ENCODE measurements at places on chromosomes 12 and 14.

GRCh38 chr12:46071335-46071734 is 81.0 kb upstream of the SCAF11 start:
- DNase-seq: no peak

GRCh38 chr14:72278316-72278715 is 346.1 kb downstream of the RGS6 start:
- DNase-seq: no peak

DNA sequence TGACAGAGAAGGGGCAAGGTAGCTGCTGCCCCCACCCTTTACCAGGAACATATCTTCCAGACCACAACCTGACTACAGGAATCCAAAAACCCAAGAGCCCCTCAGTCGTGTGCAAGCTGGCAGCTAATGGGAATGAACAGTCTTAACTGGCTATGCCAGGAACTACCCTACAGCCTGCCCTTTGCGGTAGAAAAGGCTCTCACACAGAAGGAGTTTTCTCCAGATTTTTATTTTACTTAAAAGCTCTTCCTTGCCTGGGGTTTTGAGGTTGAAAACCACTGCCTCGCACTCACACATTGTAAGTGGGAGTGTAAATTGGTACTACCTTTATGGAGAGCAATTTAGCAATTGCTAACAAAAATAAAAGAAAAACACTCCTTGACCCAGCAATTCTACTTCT is 28.3 kb downstream of the PITPNM2 start:
- DNase-seq: no peak

DNA sequence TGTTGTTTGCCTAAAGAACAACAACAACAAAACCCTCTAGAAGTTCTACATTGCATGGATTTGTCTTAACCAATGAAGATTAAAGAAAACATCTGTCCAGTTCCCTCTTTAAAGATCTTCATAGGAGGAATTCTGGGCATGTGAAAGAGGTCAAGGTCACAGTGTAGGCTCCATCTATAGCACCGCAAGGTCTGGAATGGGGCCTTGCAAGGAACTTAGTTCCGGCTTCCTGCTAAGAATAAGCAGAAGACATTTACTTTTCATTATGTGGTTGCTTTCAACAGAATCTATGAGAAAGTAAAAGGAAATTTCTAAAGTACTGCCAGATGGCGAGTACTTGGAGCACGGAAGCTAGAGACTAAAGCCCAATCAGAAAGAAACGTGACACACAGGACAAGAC is 57.2 kb upstream of the GNPNAT1 start:
- no peak for DNase-seq

DNA sequence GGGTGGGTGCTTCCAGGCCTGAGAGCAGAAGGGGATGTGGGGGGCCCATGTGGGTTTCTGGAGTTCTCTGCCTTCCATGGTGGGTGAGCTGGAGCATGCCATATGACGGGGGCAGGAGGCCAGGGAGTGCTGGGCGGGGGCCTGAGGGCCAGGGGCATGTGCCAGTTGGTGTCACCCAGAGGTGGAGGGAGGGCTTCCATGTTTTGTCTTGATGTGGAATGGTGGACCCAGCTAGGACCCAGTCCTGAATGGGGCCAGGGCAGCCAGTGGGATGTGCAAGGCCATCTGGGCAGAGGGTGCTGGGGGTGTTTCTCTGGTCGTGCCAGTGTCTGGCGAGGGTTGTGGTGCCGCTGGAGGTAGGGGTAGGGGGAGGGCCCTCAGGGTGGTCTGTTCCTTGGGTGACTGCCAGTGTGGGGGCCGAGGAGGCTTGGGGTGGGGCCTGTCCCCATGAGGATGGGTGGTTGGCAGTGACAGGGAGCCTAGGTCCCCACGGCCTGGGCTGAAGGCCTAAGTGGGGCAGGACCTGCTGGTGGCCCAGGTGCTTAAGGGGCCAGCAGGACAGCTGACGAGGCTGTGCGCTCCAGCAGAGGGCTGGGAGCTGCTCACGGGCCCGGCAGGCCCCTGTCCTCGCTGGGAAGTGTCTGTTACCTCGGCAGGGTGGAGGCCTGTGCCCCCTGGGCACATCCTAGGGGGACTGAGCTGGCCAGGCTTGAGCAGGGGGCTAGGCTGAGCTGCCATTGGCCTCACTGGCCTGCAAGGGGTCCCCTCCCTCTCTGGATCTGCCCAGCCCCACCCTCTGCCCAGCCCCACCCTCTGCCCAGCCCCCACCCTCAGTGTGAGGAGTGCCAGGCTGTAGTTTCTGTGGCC is 26.8 kb downstream of the CEP170B start:
- DNase-seq: no peak

DNA sequence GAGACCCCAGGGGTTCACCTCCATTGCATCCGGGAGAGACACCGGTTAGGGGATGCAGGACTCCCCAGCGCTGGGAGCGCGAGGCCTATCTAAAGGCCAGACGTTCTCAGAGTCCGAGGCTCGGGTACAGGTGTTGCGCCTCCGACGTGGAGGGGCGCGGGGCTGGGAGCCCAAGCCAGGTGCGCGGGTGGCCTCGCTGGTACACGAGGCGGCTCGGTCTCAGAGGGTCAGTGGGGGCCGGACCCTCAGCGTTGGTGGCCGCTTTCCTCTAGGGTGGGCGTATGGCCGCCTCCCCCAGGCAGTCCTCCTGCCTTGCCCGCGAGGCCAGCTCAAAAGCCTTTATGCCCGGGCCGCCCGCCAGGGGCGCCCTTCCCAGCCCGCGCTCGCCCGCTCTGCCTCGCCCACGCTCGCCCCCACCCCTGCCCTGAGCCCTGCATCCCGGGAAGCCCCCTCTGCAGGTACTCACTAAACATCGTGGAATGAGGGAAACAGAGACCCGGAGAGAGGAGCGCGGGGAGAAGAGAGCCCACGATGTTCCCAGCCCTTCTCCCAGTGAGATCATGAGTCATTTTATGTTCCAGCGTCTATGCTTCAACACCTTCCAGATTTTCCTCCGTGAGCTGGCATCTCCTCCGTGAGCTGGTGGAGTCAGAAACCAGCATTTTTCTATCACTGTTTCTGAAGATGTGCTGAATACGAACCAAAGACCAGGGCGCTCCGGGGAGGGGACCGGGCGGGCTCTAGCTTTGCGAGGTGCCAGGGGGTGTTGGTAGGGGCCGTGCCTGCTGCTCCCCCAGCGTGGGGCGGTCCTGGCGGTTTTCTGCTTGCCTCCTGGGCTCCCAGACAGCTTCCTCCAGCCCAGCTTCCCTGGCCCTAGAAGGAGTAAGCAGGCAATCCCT is 73.8 kb downstream of the DIO3 start:
- DNase-seq: no peak

DNA sequence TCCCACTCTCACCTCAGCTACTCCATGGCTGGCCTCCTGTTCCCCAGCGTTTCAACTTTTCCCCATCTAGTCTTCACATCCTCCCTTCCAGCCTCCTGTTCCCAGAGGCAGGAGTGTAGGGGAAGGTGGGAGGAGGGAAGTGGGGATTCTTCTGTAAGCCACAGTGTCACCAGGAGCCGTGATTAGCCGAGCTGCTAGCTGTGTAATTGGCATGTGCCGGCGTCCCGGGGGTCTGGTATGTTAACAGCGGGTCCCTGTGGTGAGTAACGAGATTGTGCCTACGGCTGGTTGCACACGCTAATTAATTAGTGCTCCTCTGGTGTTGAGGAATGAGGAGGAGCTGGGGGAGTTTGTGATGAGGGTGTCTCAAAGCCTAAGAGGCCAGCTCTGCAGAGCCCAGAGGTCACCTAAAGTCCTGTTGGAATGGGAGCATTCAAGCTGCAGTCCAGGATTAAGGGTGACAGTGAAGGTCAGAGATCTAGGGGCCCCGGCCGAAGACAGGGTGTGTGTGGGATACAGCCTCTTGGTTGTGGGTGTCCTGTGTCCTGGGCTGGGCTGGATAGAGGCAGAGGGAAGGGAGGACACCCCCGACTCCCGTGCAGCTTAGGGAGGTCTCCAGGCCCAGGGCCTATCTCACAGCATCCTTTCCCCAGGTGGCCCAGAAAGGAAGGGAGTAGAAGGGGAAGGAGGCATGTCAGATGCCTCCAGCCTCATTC is 10.0 kb upstream of the CALCOCO1 start:
- DNase-seq: no peak

DNA sequence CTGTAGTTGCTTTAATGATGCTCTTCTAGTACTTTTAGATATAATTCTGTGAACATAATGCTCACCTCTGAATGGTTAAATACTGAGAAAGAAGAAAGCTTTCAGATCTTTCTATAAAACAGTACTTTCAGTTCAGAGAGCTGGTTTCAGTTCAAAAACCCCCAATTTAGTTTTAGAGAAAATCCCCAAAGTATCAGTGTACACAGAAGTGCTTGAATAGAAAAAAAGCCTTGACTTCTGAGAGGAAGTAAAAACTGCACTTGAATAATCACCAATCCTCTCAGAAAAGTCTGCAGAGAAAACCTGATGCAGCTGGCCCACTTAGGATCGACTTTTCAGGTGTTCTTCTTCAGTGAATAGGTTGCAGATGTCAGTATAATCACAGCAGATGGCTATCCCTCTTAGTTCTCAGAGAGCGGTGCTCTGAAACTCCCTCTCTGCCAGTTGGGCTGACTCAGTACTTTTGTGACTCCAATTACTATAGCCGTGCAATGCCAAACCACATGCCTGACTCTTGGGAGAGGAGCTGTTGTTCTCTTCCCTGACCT is 616.3 kb downstream of the LRFN5 start:
- DNase-seq: no peak

DNA sequence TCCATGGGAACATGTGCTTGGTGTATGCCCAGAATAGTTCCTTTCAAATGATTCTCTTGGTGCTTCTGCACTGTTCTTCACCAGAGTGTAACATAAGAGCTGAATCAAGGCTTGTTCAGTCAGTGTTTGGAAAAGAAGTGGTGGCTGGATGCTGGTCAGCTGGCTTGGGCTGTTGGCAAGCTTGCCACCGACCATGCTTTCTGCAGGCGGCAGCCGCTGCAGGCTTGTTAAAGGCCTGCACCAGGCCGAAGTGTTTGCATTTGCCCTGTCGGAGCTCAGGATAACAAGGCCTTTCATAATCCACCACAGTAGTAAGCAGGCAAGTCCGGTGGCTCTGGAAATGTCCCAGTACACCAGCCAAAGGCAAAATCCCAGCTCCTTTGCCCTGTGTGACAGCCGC is 26.9 kb downstream of the DAAM1 start:
- no peak for DNase-seq

GRCh38 chr14:90406384-90406798 is 9.6 kb downstream of the CALM1 start:
- DNase-seq: no peak

- DNase-seq: no peak
Measured at GRCh38 chr12:117111821-117112595, 12.8 kb upstream of the TESC start.

GRCh38 chr14:21672116-21672515 is 1.5 kb downstream of the OR4E1 start:
- DNase-seq: no peak

GRCh38 chr12:107288414-107289127 is 195.2 kb upstream of the CRY1 start:
- DNase-seq: peak; percentile 28

DNA sequence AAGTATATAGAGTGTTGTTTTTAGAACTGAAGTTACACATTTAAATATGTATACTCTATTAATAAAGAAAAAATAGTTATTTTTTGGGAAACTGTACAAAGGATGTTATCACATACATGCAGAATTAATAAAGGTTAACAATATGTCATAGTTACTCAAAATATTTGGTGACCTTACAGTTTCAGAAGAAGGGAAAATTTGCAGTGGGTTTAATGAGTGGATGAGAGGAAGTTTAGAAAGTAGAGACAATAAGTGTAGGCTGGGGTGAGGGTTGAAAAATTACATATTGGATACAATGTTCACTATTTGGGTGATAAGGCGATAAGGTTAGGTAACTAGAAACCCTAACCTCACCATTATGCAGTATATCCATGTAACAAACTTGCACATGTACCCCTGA is 13.5 kb downstream of the WNK1 start:
- DNase-seq: no peak

- DNase-seq: no peak
Measured at GRCh38 chr12:76876696-76877229, 2.1 kb downstream of the CSRP2 start.

DNA sequence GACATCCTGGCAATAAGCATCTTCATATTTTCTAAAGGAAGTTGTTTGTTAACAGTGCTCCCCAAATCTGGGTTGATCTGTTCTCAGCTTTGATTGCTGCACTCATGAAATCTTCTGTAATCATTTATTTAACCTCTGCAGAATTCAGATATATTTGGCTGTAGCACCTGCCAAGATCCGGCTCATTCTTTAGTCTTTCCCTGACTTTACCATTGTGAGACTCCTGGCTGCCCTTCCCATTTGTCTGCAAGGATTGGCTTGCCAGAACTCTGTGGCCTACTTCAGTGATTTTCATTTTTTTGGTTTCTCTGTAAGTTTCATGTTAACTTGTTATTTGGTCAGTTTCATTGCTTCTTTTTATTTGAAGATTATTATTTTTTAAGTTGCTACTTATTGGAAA is 191.2 kb upstream of the PLXNC1 start:
- DNase-seq: no peak

- peak; percentile 92 for DNase-seq
Measured at GRCh38 chr12:12899530-12900380, 8.4 kb downstream of the GPRC5A start.

- DNase-seq: no peak
Measured at GRCh38 chr14:23564181-23564812, 3.3 kb downstream of the AP1G2 start.
